ENCODE measurements at places on chromosomes 4 and X.

DNA sequence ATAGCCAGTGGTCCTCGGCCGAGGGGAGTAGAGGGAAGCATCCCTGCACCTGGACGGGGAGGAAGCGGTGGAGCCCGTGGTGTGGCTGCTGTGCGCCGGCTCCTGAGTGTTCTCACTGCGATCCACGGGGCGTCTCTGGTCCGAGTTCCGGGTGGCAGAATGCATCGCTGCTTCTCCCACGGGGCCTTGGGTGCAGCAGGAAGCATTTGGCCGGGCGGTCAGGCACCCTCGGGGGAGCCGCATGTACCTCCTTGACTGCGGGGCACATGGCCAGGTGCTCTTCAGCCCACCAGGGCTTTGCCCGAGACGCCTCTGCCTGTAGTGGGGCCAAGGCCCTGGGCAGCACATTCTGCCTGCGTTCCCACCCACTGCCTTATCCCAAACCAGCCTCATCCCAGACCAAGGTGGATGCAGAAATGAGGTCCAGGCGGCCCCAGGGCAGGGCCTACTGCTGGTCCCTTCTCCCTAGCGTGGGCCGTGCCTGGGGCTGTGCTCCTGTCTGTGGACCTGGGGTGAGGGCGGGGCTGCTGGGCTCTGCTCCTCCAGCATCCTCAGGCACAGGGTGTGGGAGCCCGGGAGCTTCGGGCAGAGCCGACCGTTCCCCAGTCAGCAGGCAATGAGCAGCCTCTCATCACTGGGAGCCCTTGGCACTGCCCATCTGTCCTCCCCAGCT is 27.5 kb downstream of the NKX1-1 start:
- no peak for DNase-seq

DNA sequence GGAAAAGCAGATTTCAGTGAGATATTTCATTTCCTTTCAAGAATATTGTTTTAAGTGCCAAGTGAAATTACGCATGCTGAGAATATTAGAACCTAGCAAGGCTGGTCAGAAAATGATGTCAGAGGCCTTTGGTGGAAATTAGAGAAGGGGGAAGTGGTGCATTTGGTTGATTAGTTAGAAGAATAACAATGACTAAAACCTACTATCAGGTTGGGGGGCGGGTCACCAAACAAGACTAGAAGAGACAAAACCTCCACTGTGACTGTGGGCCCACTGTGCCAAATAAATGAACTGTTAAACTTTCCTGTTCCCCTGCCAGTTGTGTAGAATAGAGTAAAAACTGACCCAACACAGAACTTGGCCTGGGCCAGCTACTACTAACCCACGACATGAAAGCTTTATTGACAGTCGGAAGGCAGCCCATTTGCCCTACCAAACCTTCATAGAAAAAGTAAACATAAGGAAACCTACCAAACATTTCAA is 2.9 kb downstream of the RAPGEF2 start:
- no peak for DNase-seq

DNA sequence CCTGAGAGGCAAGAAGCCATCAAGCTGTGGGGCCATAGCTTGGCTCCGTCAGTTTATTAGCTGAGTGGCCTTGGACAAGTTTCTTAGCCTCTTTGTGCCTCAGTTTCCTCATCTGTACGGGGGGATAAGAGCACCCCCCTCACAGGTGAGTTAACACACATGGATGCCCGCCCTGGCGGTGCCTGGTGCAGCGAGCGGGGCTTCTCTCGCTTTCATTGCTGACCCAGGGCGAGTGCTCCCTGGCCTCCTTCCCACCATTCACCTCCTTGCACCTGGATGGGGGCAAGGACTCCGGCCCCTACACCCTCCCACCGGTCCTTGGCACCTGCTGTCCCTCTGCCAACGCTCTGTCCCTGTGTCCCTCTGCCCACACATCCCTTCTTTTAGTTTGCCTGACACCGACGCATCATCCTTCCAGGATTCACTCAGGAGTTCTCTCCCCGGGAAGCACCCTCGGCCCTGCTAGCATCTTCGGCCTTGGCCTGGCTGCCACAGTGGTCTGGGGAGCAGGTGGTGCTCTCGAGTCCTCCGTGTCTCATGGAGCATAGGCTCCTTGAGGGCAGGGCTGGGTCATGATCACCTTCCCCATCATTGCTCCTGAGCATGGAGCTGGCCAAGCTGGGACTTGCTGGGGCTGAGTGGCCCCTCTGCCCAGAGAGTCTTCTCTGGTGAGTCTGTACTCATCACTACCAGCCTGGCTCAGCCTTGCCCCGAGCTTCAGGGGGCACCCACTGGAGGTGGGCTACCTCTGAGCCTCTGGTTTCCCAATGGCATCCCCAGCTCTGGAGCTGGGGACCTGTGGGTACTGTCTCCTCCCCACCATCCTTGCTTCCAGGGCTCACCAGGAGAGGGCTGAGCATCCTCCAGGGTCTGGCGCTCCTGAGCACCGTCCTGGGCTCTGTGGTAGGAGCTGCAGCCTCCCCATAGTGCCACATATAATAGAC is 53.8 kb upstream of the SORCS2 start:
- no peak for DNase-seq

GRCh38 chrX:134604701-134605311 is 53.5 kb downstream of the PLAC1 start:
- no peak for DNase-seq

DNA sequence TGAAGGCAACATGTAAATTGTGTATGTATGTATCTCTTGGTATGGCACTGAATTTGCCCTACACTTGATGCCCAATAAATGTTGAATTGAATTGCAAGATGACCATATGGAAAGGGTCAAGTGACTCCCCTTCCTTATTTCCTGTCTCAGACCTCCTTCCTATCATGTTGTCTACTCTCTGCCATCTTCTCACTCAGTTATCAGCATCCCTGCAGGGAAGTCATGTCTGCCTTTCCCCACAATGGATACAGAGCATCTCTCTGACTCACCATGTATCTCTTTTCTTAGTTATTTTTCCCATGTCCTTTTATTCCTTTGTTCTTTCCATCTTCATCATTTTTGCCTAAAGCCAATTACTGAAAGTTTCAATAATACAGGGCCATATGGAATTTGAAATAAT is 22.5 kb downstream of the BMX start:
- no peak for DNase-seq

- no peak for DNase-seq
Observed at GRCh38 chr4:36835246-36835645, 409.3 kb upstream of the NWD2 start.

GRCh38 chr4:28426251-28426650 is 1565.6 kb downstream of the STIM2 start:
- no peak for DNase-seq

GRCh38 chr4:123308667-123309066 is 87.9 kb upstream of the SPRY1 start:
- no peak for DNase-seq

GRCh38 chr4:79620617-79621016 is 212.6 kb upstream of the GK2 start:
- DNase-seq = no peak

GRCh38 chrX:118116713-118117550 is at the start of gene KLHL13:
TSS of gene KLHL13 (minus strand) at chrX:118116810. CDS start at chrX:118028473, 88,337 bp downstream.
- DNase-seq = no peak

GRCh38 chr4:26907731-26908599 is 47.3 kb downstream of the STIM2 start:
- no peak for DNase-seq

DNA sequence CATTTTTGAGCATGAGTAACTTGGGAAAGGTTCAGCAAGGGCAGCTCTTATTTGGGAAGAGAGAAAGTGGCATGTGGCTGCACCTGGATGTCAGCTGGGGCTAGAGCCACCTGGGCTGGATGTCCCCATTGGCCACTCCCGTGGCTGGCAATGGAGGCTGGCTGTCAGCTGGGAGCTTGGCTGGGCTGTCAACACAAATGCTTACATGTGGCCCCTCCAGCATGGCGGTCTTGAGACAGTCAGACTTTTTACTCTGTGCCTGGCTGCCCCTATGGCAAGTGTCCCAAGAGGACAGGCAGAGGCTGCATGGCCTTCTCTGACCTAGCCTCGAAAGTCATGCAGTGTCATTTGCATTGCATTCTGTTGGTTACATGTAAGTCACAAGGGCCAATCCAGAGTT is 99.6 kb downstream of the FAM53A start:
- no peak for DNase-seq

- no peak for DNase-seq
Observed at GRCh38 chr4:53189011-53189410, 176.8 kb downstream of the SCFD2 start.

DNA sequence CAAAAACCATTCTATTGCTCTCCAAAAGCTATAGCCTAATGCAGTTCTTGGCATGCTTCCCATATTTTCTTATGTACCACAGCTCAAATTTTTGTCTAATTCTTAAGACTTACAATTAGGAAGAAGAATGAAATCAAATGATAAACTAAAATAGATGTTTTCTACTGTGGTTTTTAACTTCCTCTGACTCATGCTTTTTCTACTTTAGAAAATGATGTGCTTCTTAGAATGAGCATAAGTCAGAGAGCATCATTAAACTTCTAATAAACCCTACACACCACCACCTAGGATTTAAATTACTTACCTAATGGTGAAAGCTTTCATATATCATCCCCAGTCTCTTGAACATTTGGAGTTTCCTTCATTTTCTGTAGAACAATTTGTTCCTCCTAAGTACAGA is 217.0 kb upstream of the NDST3 start:
- no peak for DNase-seq

GRCh38 chrX:40055495-40055894 is 42.3 kb downstream of the BCOR start:
- DNase-seq = no peak

GRCh38 chr4:26088433-26088928 is 174.5 kb downstream of the SMIM20 start:
- DNase-seq = no peak

- no peak for DNase-seq
Observed at GRCh38 chr4:142976482-142976881, 130.4 kb upstream of the INPP4B start.

- DNase-seq = no peak
Observed at GRCh38 chr4:25060963-25061340, 30.2 kb upstream of the LGI2 start.

- DNase-seq = no peak
Observed at GRCh38 chr4:149279776-149280175, 535.9 kb downstream of the IQCM start.

GRCh38 chrX:103329991-103330390 is at the start of gene TCEAL7:
TSS of gene TCEAL7 (plus strand) at chrX:103330239. CDS start at chrX:103331404, 1,165 bp downstream.
- DNase-seq = no peak

DNA sequence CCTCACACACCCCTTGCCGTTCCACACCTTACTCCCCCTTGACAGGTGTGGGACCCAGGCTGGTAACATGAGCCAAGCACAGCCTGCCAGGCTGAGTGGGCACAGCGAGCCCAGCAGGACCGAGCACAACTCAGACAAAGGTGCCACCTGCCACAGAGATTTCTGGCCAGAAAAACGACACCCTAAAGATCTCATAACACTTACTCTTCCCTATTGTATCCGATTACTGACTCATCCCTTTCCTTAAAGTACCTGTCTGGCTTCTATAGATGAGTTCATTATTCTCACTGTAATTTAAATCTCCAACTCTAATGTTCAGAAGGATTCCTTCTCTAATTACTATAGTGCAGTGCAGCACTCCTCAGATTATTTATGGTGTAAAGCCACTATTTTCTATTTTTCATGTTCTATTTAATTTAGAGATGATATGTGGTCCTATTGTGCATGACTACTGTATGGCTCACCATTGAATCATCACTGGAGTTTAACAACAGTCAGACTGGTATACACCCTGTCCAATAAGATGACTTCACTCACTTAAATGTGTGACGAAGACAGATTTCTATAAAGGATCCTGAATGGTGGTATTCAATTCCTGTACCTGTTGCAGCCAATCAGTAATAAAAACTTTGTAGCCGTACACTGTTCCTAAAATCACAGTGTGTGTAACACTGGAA is 7.6 kb upstream of the SYTL5 start:
- DNase-seq = no peak

- no peak for DNase-seq
Observed at GRCh38 chr4:82758701-82759685, 39.6 kb downstream of the SCD5 start.

DNA sequence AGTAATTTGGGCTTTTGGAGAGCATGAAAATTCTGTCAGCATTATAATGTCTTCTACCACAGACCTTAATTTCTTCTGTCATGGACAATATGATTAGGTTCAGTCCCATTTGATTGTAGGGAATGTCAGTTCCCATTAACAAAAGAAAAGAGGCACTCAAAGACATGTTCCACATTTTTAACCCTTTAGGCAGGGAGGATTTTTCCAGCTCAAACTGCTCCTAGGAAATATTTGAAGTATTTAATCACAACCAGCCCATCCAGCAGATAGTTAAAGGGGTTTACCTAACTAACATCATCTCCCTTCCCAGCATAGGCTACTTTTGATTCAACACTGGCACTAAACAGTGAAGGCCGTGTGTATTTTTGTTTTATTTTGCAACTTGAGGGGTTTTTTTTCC is 256.0 kb downstream of the DHX15 start:
- no peak for DNase-seq

GRCh38 chr4:33780952-33781791 is 2463.1 kb downstream of the ARAP2 start:
- no peak for DNase-seq

DNA sequence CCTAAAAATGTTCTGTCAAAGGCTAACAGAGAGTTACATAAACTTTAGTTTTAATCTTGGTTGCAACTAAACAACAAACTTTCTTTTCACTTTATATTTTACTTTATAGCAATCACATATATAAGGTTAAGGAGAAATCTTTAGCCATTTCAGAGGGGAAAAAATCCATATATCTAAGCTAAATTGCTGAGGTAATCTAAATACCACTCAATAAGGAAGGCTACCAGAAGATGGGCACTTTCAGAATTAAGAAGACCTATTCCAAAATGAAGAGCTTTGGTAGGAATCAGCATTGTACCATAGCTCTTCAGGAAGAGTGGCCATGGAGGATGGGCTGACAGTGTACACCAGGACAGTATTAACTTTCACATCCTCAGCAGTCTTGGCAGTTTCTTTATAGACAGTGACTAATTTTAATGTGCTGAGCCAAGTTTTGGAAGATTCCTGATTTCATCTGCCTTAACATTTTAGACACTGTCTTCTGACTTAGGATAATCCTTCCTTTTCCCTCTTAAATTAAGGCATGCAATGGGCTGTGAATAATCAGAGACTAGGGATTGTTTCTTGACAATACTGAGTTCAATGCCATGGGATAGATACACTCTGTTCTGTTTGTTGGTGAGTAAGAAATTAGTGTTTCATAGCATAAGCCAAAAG is 7.1 kb downstream of the FAT4 start:
- DNase-seq = no peak

- DNase-seq = no peak
Observed at GRCh38 chr4:61320631-61321030, 120.5 kb downstream of the ADGRL3 start.

DNA sequence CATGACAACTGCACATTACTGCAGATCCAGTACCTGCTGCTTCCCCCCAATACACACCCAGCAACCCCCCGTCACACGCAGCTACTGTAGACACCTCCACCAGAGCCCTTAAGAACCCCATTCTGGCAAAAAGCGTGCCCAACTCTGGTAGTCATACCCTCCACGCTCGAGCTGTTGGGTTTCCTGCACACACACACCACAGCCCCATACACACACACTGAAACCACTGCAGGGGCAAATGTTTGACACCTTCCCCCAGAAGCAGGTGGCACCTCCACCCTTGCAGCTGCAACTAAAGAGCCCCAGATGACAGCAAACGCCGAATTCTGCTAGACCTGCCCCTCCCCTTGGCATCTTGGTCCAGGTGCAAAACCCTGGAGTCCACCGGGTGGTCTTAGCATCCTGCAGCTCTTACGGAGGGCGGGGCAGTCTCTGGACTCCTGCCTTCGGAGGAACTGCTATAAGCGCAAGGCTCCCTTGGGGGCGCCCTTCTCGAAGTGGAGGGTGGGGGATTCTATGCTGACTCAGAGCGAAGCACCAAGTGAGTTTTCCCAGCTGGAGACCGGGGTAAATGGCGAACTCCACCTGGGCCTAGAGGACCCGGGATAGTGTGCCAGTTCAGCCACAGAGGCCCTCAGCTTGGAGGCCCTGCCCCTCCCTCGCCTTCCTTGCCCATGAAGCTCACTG is 1.5 kb downstream of the FRMPD3 start:
- no peak for DNase-seq

All from activated CD4-positive, alpha-beta T cell treated with anti-CD3 and anti-CD28 coated beads, Interleukin-2, amount 50 U/mL, for 24 hours (primary cell).